ENCODE measurements at places on chromosomes 5 and 9.
A peak's percentile ranks its signal among the peaks of the same experiment; 100 is the strongest.

- DNase-seq: no peak
These were observed 402.9 kb upstream of the CLINT1 start for GRCh38 chr5:158261674-158262367.

GRCh38 chr5:10493884-10494283 lies 52.2 kb downstream of the ROPN1L start:
- DNase-seq: no peak

DNA sequence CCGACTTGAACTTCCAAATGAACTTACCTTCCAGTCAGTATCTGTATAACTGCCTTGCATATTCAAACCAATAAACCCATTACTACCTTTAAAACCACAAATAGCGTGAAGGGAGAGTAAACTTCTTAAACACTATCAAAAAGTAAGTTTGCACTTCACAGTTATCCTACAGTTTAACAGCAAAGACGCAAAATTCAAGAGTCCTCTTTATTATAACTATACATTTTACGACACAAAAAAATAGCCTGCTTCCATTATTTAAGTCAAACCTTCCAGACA lies 1.8 kb downstream of the PTBP3 start:
- no peak for DNase-seq

DNA sequence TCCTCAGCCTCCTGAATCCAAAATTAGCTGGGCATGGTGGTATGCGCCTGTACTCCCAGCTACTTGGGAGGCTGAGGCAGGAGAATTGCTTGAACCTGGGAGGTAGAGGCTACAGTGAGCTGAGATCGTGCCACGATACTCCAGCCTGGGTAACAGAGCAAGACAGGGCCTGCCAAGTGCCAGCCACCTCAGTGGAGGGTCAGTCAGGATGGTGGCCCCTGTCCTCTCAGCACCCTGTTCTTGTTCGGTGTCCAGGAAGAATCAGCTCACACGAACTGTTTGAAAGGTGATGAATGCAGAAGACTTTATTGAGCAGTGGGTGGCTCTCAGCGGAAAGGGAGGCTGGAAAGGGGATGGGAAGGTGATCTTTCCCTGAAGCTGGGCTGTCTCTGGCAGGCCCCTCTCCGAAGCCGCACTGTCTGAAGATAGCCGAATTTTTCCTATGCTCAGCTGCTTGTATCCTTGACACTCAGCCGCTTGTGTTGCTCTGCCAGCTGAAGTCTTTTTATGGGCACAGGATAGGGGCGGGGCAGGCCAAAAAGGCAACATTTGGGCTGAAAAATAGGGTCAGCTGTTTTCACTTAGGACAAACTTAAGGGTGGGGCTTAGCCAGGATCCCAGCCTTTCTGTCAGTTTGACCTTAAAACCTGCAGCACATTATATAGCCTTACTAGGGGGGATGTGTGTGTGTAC lies 50.9 kb downstream of the UBE2R2 start:
- DNase-seq: no peak

DNA sequence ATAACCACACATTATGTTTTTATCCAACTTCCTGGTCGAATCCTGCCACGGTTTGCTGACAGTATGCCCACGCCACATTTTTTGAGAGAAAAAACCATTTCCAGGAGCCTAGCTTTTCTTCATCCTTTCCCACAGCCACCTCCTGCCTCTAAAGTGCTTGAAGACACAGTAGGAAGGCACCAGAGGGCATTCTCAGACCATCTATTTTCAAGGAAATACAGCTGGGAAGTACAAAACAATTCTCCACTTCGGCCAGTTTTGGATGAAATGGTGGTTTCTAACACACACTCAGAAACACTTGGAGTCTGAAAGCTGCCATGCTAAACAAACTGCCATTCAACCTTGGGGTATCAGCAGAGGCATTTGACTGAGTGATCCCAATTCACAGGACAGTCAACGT lies 86.3 kb upstream of the RPS23 start:
- peak; percentile 49 for DNase-seq

DNA sequence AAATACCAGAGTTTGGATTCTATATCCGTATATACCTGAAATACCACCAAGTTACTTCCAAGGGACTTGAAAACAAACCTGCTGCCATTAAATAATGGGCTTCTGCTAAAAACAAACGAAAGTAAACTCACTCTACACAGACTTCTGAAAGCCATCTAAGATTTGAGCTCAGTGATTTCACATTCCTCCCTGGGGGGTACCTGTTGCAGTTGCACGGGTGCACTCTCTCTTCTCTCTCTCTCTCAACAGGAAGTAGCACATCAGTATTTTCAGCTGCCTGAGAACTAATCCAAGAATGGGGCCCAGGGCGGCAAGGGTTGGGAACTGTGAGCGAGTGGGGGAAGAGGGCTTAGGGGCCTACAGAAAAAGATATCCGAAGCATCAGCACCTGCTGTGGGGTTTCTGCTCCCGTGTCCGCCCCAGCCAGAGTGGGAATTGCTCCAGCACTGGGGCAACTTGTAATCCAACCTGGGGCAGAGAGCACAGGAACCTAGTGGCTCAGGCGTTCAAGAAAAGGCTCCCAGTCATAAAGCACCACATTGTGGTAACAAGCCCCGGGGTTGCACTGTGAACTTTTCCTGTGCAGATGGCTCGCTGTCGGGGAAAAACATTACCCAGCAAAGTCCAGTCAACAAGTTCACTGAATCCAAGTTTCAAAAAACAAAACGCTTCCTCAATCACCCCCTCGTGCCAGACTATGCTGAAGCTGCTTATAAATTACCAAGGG lies 99.8 kb downstream of the EFNA5 start:
- no peak for DNase-seq

- DNase-seq: no peak
These were observed 519.2 kb downstream of the KIF4B start for GRCh38 chr5:155532621-155533311.

DNA sequence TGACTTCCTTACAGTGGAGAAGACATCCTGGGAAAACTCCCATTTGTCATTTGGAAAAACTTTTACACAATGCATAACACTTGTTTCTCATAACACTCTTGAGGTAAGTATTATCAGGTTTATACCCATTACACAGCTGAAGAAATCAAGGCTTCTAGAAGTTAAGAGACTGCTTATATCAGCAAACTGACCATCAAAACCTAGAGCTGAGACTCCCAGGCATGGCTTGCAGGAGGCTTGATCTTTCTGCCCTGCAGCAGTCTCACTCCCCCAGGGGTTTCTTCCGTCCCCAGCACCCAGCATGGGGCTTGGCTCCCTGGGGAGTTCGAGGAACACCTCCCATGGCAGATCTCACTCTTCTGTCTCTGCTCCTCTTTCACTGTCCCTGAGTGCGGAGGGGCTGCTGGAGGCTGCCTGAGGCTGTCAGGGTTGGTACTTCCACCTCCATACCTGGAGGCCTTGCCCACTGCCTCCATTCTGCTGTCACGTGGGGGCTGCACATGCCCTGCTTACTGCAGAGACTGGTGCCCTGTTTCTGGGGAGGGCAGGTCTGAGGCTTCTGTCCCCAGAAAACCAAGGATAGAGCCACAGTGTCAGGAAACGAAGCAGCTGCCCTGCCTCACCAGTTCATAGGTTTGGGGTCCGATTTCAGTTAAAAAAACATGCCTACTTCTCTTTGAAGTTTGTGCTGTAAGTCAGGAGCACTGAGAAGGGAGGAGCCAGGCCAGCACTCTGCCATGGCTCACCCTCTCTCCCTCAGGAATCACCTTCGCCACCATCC lies 202.5 kb downstream of the PAX5 start:
- no peak for DNase-seq

DNA sequence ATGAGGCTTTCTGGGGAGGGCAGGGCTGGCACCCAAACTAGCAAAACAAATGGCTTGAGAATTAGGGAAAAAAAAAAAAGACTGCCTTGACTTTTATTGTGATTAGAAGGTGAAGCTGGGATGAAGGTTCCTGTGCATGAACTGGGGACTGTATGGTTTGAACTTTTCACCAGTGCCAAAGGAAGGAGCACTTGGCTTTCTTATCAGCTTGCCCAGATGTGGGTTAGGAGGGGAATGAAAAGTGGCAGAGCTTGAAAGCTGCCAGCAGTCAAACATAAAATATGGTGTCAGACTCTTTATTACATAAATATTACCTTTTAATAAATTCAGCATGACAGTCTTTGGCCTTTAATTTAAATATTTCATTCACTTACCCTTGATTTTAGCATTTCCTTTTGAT lies 182.5 kb downstream of the PSAT1 start:
- DNase-seq: no peak

GRCh38 chr5:79973511-79973910 lies 17.6 kb downstream of the MTX3 start:
- peak; percentile 3 for DNase-seq

DNA sequence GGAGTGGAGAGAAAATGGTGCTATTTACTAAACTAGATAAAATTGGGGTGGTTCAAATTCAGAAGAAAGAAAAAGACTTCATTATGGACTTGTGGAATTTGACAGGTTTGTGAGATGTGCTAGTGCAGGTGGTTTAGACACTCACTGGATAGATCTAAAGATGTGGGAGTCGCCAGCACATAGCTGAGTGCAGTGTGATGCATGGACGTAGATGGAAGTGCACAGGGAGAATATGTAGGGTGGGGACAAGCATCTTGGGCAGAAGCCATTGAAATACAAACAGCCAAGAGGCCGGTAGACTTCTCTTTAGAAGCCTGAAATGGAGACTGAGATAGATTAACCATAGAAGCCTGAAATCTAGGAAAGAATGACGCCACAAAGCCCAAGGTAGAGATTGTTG lies 10.7 kb downstream of the HAPLN1 start:
- DNase-seq: no peak

DNA sequence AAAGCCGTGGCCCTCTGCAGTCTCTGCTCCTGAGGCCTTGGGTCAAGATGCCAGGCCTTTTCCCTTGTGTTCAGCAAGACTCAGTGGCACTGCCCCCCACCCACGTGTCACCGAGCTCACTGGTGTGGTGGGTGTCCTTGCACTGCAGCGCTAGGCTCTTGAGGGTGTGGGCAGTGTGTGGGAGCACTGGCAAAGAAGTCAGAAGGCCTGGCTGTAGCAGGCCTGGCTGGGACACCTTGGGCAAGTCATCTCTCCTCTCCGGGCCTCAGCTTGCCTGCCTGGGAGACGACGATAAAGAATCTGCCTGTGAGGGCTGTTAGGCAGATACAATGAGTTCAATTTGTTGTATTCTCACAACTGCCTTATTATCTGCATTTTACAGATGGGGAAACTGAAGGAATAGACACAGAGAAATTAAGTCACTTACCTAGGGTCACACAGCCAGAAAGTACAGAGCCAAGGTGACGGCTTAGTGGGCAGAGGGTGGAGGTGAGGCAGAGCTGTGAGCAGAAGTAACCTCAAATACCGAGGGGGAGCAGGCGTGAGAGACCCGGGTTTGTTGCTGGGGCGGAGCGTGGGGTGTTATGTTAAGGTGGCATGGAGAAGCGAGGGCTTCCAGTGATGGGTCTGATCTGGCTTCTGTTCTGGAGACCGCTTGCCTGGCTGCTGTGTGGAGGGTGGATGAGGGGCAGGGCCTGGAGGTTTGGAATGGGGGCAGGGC lies 1.4 kb downstream of the TSPAN17 start:
- no peak for DNase-seq

GRCh38 chr9:134637696-134638501 lies 3.7 kb upstream of the COL5A1 start:
- no peak for DNase-seq

DNA sequence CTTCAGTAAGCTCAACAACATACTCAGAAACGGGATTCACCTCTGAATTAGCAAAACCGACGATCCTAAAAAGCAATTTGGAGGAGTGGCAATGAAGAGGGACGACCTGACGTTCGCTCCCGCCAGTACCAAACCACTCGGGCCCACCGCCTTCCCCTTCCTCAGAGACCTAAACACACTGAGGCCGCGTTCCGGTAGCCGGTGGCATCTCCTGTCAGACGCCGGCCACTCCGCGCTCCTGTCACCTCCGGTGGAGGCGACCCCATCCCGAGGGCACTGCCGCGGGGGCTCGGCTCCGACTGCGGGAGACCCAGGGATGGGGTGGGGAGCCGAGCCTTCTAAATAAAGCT lies 617 bp downstream of the PPP6C start:
- no peak for DNase-seq

GRCh38 chr5:141778206-141778605 lies 96.2 kb upstream of the ARAP3 start:
- DNase-seq: no peak

DNA sequence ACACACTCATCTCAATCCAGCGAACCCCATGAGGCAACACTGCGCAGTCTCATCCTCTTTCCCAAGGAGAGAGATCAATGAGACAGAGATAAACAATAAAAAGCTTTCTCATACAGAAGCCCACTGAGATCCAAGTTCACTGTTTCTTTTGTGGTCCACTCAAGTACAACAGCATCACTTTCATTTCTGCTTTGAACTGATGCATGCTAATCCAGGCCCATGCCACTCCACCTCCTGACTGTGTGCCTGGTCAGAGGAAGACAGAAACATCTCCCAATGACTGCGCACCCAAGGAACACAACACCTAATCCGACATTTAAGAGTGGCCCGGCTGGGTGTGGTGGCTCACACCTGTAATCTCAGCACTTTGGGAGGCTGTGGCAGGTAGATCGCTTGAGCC lies 104.0 kb downstream of the SERINC5 start:
- no peak for DNase-seq

GRCh38 chr9:113646491-113646890 lies 183.0 kb downstream of the RGS3 start:
- no peak for DNase-seq

DNA sequence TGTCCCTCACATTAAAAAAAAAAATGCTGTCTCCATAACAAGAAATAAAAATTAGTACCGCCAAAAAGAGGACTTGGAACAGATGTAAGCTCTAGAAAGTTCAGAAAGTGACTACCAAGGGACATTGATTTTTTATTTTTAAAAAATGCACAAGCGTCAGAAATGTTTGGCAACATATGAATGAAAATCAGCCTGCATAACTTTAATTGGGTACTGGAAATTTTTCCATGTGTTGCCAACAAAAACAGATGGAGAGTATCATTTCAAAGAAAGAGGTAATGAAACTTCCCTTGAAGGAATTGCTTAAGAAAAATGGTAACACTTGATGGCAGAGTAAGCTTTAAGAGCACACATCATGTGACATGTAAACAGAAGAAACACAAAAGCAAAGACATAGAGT lies 47.2 kb downstream of the OR2K2 start:
- DNase-seq: no peak

- no peak for DNase-seq
These were observed 17.0 kb downstream of the ADAMTS2 start for GRCh38 chr5:179328291-179328690.

GRCh38 chr9:21744320-21744719 lies 58.1 kb upstream of the MTAP start:
- DNase-seq: no peak

GRCh38 chr5:56557198-56557597 lies 258.2 kb upstream of the MAP3K1 start:
- no peak for DNase-seq

GRCh38 chr9:137303893-137304382 lies 1.9 kb upstream of the NRARP start:
- DNase-seq: no peak

- DNase-seq: no peak
These were observed 308.6 kb upstream of the EFNA5 start for GRCh38 chr5:107979291-107979690.

DNA sequence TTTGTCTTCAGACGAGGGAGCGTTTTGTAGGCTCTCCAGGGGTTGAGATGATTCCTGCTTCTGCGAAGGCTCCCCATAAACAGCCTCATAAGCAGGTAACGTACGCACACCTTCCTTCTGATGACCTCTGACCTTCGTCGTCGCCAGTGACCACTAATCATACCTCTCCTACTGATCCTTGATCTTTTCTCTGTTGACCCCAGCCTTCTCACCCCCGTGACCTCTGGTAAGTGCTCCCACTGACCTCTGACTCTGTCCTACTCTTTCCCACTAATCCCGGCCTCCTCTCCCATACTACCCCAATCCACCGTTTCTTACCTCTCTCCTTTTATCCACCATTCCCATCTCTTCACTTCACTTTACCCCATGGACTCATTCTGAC lies 345 bp downstream of the DNAI1 start:
- DNase-seq: no peak

- no peak for DNase-seq
These were observed 18.2 kb downstream of the NR2F1 start for GRCh38 chr5:93601071-93601801.
